ENCODE measurements at places on chromosomes 4 and X.
A peak's percentile ranks its signal among the peaks of the same experiment; 100 is the strongest.

GRCh38 chr4:149706942-149707341 is 108.7 kb downstream of the IQCM start:
- DNase-seq, result no peak

GRCh38 chr4:28256295-28256694 is 1395.7 kb downstream of the STIM2 start:
- no peak for DNase-seq

DNA sequence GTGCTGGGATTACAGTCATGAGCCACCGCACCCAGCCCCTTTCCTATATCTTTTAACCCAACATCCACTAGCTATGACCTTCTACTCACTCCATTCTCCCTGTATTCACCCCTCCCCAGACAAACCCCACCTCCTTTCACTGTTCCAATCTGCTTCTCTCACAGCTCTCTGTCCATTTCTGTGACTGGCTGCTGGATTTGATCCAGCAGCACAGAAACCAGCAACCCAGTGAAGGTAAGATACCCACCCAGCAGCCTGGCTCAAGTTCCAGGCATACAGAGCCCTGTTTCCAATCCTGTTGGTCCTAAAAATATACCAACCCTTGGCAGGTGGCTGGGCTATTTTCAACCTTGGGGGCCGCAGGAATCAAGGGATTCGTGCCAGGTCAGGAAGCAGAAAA is 56.9 kb upstream of the SMIM10 start:
- DNase-seq, result no peak

DNA sequence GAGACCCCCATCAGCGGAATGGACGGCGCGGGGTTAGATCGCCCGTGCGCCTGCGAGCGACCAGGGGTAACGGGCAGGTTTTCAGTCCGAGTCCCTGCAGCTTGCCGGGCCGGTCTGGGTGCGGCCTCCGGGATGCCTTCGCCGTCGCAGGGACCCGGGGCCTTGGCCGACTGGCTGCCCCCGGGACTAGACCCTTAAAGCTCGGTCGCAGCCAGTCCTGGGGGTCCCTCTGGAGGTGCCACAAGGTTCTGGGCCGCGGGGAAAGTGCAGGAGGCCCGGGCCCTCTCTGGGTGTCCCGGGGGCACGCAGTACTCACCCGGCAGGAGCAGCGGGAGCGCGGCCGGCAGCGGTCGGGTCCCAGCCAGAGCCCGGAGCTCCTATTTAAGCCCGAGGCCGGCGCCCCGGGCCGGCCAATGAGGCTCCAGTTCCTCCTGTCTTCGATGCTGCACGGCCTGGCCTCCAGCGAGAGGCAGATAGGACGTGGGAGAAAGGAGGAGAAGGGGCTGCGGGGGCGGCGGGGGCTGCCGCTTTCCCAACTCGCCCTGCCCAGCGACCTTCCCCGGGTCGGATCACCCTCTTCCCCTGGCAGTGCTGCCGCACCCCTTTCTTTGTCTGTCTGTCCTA is at the start of gene SPON2:
Gene SPON2 (minus strand): TSS at position 356 of the 624 bp plus-strand sequence.
- DNase-seq, result peak; percentile 64

DNA sequence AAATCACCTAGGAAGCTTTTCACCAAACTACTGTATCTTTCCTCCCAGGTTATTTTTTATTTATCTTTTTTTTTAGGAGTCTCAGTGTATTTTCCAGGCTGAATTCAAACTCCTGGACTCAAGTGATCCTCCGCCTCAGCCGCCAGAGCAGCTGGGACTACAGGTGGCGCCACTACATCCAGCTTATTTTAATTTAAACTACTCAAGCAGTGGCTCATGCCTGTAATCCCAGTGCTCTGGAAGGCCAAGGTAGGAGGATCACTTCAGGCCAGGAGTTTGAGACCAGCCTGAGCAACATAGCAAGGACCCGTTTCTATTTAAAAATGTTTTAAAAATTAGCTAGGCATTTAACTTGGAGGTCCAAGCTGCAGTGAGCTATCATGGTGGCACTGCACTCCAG is 37.8 kb downstream of the LEF1 start:
- no peak for DNase-seq

GRCh38 chr4:108172753-108173598 is 4.2 kb upstream of the LEF1 start:
- peak; percentile 82 for DNase-seq

DNA sequence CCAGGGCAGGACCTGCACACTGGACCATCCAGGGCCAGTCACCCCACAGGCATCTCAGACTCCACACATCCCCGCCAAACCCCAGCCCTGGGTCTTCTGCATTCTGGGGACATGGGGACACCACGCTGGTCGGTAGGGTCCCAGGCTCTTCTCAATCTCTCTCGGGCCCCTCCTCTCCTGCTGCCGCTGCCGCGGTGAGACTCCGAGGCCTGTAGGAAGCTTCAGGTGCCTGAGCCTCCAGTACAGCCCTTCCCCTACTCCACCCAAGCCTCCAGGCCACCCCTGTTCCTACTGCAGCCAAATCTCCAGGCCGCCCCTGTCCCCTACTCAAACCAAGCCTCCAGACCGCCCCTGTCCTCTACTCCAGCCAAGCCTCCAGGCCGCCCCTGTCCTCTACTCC is 5.5 kb upstream of the ASMT start:
- DNase-seq, result peak; percentile 77

- DNase-seq, result no peak
These were observed 104.5 kb downstream of the AR start for GRCh38 chrX:67648361-67648760.
